Activated CD4-positive, CD25-positive, alpha-beta regulatory T cell treated with anti-CD3 and anti-CD28 coated beads, Interleukin-2, amount 50 U/mL, for 24 hours (primary cell): ENCODE measurements at places on chromosomes 2 and 18.

DNA sequence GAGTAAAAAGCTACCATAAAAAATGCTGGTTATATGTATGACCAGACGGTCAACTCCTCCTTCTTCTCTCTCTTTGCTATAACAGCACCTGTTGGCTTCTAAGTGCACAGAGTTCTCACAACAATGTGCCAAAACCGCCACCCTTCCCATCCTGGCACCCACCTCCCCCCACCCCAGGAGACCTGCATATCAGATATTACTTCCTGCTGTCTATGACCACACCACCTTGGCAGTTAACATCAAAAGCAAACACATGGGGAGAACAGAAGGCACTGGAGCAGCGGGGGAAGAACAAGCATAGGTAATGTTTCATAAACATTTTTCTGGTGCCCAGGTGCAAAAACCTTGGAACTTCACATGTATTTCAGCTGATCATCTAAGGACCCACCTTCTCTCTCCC, 15.5 kb downstream of the SPRED2 start:
- no peak for ATAC-seq

GRCh38 chr2:15363734-15364133, 197.4 kb downstream of the NBAS start:
- no peak for ATAC-seq

DNA sequence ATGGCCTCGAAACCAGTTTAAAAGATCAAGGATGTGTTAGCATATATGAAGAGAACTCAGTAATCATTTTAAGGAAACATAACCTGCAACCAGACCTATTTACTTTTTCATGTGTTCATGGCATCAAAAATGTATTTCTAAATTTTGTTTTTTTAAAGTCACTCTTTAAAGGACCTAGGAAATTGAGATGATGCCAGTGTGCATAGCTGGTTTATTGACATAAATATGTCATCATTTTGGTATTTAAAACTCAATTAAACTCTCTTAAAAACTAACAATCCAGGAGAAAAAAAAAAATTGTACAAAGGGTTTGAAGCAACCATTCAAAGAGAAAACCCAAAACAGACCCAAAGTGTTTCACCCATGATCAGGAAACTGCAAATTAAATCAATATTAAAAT, 198.9 kb upstream of the RND3 start:
- ATAC-seq, result no peak

DNA sequence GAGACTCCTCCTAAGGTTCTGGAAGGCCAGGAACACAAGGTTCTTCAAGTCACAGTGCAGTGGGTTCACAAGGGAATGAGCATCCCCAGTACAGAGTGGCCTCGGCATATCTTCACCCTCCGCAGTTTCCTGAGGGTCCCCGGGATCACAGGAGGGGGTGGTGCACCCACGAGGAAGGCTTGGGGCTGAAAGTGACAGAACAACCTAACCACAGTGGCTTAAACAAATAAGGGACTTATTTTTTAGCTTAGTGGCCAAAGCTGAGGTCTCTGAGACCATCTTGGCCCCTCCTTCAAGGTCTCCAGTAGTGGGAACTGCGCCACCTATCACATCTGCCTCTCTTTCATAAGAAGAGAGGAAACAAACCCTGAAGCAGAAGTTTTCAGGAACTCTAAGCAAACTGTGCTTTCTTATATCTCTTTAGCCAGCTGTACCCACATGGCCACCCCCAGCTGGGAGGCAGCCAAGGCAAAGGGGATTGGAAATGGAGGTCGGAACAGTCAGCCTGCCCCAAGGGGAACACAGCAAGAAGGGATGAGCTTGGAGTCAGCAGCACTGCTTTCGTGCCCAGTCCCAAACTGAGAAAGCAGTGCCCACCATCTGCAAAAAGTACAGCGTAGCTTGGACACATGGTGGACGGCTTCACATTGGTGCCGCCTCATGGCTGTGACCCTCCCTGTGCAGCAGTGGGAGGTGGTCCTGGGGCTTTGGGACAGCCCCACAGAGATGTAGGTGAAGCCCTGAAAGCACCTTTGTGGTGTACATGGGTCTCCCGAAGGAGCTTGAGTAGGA, 260.0 kb upstream of the ID2 start:
- no peak for ATAC-seq

DNA sequence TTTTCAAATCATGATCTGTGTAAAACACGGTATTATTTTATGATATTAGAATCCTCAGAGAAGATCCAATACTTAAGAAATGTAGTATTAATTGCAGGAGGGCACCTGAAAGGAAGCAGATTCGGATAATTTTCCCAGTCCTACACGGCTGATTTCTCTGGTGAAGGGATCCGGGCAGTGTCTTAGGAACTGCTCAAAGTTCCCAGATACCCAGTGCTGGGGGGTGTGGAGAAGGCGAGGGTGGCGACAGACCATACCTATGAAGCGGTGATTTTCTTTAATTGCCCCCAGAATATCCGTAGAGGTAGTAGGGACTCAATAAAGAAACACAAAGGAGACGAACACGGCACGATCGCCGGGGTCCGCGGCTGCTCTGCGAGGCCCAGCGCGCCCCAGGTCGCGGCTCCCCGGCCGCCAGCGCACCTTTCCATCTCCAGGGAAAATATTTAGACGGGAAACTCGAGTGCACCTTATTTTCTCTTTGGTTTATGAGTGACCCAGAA, 1.4 kb upstream of the SOX11 start:
- no peak for ATAC-seq

GRCh38 chr2:237886685-237887481, 27.5 kb downstream of the RAMP1 start:
- ATAC-seq, result peak; percentile 13

GRCh38 chr2:20471902-20472559, 25.2 kb downstream of the RHOB start:
- ATAC-seq, result no peak

GRCh38 chr2:158197940-158198339, 96.3 kb downstream of the UPP2 start:
- ATAC-seq, result no peak

GRCh38 chr2:109216332-109216731, 87.3 kb downstream of the SH3RF3 start:
- ATAC-seq, result no peak

GRCh38 chr2:201761101-201761500, 19.6 kb downstream of the ALS2 start:
- ATAC-seq, result no peak

DNA sequence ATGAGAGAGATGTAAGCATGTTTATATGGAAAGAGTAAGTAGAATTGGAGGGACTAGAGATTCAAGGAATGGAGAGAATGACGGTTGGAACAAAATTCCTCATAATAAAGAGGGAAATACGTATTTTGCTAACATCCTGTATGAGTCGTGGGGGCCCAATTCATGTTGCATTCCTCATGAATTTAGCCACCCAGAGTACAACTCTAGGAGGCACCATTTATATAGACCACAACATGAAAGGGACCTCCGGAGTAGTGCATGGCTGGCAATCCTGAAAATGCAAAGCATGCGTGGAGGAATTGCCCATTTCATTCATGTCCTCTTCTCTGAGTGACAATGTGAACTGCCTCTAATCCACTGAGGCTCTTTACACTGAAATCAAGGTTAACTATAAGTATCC, 168.2 kb downstream of the ZEB2 start:
- ATAC-seq, result no peak

GRCh38 chr18:56191334-56191733, 447.1 kb downstream of the TXNL1 start:
- no peak for ATAC-seq

DNA sequence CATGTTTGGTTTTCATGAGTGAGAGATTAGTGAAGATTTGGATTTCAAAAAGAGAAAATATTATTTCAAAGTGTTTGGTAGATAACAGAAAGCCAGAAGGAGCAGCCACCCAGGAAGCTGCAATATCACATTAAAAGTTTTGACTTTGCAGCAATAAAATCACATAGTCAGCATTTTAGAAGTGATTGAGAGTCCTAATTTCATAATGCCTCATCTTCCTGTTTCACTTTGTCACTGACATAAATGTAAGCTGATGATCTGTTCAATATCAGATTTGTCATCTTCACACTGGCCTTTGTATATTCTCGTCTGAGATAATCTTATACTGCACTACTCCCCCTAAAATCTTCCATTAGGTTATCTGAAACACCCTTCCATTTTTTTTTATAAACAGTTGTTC, 690.5 kb downstream of the ADCYAP1 start:
- ATAC-seq, result no peak

- ATAC-seq, result no peak
Observed at GRCh38 chr2:217248312-217248935, 388.6 kb upstream of the TNP1 start.

GRCh38 chr2:201831469-201831868, 25.1 kb downstream of the CDK15 start:
- ATAC-seq, result no peak

- ATAC-seq, result no peak
Observed at GRCh38 chr18:39513186-39513585, 1947.6 kb upstream of the CELF4 start.

GRCh38 chr2:85324639-85325465, 2.9 kb downstream of the TGOLN2 start:
- ATAC-seq, result no peak
